NCI-H524 (cell line): ENCODE measurements at places on chromosomes 12 and 14.

- DNase-seq, result no peak
These were observed 215.6 kb downstream of the FOXG1 start for GRCh38 chr14:28982228-28982627.

- DNase-seq, result no peak
These were observed 64.3 kb upstream of the PLEKHA5 start for GRCh38 chr12:19065223-19065622.

GRCh38 chr12:22935090-22935489 lies 310.1 kb downstream of the ETNK1 start:
- DNase-seq, result no peak

DNA sequence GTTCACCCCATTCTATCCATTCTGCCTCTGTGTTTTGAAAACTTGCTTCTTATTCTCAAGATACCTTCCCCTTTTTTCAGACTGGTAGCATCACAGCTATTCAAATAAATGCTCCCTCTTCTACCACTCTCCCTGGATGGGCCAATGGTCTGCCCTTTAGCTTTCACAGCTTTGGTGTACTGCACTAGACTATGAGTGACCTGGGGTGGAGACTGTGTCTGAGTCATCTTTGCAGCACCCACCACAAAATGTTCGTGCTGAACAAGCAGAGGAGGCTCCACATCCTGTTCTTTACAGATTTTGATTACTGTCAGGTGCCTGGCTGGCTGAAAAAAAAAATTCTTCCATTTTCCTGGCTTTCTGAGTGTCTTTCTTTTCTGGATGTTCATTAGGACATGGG lies 1104.1 kb upstream of the TMEM132C start:
- DNase-seq, result no peak

- no peak for DNase-seq
These were observed 20.6 kb downstream of the PIK3C2G start for GRCh38 chr12:18281941-18282340.

GRCh38 chr12:110199339-110200123 lies 75.4 kb downstream of the IFT81 start:
- no peak for DNase-seq

GRCh38 chr12:20398686-20399085 lies 30.3 kb downstream of the PDE3A start:
- no peak for DNase-seq

DNA sequence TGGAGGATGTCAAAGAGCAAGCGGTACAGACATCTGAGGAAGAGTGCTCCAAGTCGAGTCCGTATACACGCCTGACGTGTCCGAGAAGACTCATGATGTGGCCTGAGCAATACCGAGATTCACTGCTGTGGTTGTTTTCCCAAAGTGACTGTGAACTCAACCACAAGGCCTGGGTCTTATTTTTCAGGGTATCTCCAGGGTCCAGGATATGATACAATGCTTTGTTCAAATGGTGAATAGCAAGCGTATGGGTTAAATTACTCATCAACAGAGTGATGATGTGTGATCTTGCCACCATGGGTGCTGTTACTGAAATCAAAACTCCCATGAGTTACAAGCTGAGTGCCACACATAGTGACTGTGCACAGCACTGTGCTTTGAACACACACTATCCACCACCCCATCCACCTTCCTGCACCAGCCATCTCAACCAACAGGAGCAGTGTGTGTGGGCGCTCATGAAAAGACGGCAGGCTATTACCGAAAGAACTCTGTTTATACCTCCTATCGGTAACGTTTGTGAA lies 109.6 kb downstream of the BCAT1 start:
- DNase-seq, result no peak

- DNase-seq, result no peak
These were observed 108.7 kb upstream of the PRICKLE1 start for GRCh38 chr12:42698213-42698612.

- DNase-seq, result no peak
These were observed 10.2 kb upstream of the HMGA2 start for GRCh38 chr12:65814038-65814437.

DNA sequence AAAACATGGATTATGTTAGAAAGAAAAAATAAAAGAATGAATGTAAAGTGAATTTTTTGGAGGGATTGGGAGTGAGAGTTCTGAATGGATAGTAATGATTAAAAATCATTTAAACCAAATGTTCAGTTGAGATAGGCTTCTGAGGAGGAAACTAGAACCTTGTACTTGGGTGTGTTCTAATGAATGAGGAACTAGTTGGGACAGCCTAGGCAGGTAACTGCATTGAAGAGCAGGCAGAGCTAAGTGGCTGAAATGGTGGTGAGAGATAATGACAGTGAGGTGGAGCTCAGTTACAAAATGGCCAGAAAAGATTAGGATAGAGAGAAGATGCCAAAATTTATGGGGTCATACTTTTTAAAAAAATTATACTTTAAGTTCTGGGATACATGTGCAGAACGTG lies 132.9 kb downstream of the ATP23 start:
- no peak for DNase-seq

GRCh38 chr12:129190827-129191226 lies 337.5 kb downstream of the GLT1D1 start:
- DNase-seq, result no peak

DNA sequence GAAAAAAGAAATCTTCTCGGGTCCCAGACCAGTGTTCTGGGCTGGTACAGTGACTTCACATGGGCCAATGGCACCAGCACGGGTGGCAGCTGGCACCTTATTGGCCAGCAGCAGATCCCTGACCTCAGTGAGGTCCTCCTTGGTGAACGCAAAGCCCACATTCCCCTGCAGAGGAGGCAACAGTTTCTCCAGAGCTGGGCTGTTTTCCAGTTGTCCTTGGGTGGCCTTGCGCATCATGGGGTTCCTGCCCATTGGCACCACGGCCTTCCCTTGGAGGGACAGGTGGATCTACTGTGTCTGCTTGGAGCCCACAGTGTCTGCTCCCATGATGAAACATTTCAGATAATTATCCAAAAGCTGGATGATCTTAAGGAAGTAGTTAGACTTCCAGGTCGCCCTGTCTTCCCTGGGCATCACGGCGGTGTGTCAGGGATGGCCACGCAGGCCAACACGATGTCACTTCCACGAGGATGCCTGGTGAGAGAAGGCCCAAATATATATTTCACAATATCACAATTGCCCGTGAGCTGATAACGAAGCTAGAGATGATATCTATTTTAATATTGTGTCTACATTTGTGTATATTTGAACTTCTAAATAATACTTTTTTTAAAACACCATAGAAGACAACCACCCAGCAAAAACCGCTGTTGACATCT lies 15.8 kb downstream of the NFKBIA start:
- DNase-seq, result no peak

DNA sequence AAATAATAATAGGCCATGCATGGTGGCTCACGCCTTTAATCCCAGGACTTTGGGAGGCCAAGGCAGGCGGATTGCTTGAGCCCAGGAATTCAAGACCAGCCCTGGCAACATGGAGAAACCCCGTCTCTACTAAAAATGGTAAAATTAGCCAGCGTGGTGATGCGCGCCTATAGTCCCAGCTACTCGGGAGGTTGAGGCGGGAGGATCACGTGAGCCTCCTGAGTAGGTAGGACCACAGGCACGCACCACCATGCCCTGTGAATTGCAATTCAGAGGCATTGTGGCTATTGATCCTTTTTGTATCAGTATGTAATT lies 2.3 kb downstream of the ARHGDIB start:
- DNase-seq, result no peak

GRCh38 chr12:644818-645552 lies 18.3 kb downstream of the NINJ2 start:
- DNase-seq, result no peak

DNA sequence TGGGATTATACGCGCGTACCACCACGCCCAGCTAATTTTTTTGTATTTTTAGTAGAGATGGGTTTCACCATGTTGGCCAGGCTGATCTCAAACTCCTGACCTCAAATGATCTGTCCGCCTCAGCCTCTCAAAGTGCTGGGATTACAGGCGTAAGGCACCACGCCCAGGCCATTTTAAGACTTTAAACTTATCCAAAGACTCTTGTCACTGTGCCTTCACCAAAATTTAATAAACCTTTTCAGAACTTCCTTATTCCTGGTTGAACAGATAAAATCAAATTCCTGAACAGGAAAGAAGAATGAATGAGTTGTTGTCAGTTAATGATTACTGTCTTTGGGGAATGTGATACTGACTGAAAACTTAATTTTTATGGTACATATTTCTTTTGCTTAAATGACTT lies 37.8 kb downstream of the GIT2 start:
- no peak for DNase-seq

DNA sequence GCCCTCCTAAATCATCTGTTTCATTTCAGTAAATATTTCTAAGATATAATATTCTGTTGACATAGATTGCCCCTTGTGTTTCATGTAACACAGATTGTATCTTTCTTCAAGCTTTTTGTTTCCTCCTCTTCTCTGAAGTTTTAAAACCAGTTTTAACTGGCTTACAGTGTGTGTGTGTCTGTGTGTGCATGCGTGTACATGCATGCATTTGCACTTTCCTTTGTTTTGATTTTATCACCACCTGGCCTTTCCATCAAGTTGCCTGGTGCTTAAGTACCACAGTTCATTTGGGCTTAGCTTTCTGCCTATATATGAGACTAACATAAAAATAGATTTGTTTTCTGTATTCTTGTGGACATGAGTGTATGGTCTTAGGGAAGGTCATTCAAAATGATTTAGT lies 31.9 kb downstream of the ETNK1 start:
- peak; percentile 18 for DNase-seq

DNA sequence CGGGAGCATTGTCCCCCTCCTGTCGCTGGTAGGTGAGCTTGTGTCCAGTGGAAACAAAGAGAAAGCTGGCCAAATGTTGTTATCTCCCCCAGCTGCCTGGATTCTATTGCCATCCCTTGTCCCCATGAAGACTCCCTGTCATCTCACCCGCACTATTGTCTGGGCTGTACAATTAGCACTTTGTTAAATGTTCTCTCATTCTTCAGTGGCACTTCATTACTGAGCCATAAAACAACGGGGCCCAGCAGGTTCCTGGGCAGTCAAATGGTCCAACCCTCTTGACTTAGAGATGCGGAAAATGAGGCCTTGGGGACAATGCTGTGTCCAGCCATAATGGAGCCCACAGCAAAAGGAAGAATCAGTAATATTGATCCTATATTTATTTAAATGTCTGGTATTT lies 13.2 kb upstream of the COL2A1 start:
- DNase-seq, result no peak

GRCh38 chr14:73800970-73801515 lies 50.6 kb upstream of the PTGR2 start:
- peak; percentile 31 for DNase-seq

DNA sequence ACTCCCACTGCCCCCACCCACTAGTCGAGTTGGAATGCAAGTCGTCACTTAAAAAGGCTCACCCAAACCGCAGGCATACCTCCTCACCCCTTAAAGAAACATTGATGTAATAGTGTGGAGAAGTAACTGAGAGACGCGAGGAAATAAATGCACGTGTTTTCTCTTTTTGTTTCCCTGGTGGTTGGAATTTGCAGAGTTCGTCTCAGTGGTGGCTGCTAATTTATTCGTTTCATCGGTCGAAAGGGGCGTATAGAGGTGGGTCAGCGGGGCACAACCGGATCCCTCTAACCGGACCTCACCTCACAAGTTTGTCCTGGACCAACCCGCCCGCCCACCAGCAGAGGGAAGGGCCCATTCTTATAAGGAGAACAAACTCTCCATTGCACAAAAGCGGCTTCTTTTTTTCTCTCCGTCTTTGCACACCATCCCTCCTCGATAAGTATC lies 5.0 kb upstream of the NPAS3 start:
- peak; percentile 39 for DNase-seq

- DNase-seq, result no peak
These were observed 215.6 kb upstream of the DDHD1 start for GRCh38 chr14:53368711-53369201.

GRCh38 chr12:21608196-21608595 lies 3.5 kb upstream of the GYS2 start:
- no peak for DNase-seq

DNA sequence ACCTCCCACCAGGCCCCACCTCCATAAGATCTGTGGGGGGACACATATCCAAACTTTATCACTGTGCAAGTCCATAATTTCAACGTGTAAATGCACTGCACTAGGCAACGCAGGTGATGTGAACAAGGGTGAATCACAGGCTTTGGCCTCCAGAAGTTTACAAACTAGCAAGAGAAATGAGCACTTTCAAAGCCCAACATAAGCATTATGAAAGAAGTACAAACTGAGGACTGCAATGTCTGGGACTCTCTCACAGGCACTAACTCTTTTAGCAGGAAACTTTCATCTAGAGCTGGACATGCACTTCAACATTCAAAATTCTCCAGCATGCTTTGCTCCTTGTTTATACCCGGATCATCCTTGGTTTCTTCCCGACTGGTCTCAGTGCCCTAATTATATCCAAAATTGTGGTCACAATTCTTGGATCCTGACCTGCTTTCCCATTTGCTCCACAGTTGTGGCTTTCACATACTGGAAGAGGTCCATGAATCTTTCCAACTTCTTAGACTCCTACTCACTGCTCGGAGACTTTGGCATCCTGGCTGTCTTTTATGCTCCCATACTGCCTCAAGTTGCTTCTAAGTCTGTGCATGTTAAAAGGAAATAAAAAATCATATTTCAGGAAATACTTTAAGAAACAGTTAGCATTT lies 44.9 kb upstream of the STRAP start:
- DNase-seq, result no peak

GRCh38 chr12:115303723-115304309 lies 619.8 kb upstream of the TBX3 start:
- no peak for DNase-seq

DNA sequence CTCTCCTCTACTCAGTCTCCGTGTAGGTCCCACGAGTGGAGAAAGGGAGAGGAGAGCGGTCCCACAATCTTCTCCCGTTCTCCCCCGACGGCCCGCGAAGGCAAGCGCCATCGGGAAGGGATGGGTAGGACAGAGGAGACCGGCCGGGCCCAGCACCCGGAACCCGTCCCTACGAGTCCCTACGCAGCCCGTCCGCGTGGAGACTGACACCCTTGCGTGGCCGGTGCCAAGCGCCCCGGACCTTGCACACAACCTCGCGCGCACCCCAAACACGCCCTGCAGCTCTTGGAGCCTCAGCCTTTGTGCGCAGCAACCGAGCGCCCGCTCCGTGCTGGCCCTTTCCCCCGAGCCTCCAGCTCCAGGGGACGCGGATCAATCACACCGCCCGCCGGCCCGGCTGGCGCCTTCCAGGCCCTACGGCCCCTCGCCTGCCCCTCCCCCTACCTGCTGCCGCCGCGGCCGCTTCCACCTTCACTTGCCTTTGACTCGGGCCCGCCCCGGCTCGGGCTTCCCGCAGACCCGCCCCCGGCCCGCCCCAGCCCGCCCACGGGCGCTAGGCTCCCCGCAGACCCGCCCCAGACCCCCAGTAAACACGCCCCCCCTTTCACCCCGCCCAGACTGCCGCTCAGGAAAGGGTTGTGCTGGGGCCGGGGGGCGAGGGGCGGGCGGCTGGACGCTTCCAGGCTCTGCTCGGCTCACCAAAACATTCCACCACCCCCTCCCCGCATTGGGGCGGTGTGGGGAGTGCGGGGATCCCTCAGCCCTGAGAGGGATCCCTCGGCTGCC lies at the start of gene NDRG2:
NDRG2 (minus strand) TSS at position 477 of the 786 bp plus-strand sequence. CDS start 1,746 bp downstream, outside the sequence.
- peak; percentile 49 for DNase-seq

GRCh38 chr12:94679554-94680195 lies 29.3 kb upstream of the TMCC3 start:
- no peak for DNase-seq
